ENCODE measurements at places on chromosomes 3 and 15.

- peak; percentile 14 for DNase-seq
These were observed 21.9 kb upstream of the MINAR1 start for GRCh38 chr15:79410237-79410636.

DNA sequence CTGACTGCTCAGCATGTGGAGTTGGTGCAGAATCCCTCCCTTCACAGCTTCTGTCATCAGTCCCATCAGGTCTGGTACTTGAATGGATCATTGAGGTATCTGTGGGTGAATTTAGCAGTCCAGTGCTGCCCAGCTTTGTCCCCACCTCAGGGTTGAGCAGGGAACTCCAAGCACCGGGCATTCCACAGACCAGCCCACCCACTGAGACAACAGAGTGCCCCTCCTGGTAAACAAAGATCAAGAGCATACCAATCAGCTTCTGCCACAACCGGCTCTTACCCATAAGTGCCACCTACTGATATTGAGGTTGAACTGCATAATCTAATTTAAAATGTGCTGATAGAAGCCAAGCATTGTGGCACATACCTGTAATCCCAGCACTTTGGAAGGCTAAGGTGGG is 57.1 kb upstream of the FXR1 start:
- DNase-seq, result peak; percentile 23

DNA sequence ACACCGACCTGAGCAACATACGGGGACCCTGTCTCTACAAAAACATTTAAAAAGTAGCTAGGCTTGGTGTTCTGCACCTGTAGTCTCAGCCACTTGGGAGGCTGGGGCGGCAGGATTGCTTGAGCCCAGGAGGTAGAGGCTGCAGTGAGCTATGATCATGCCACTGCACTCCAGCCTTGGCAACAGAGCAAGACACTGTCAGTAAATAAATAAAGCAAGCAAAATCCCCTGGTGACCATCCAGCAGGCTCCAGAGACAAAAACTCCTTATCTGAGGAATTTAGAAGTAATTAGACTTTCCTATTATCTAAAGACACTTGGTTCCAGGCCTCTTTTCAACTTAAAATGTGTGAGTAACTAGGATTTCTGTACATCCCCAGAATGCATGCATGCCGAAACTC is 29.5 kb upstream of the ZNF774 start:
- DNase-seq, result no peak

DNA sequence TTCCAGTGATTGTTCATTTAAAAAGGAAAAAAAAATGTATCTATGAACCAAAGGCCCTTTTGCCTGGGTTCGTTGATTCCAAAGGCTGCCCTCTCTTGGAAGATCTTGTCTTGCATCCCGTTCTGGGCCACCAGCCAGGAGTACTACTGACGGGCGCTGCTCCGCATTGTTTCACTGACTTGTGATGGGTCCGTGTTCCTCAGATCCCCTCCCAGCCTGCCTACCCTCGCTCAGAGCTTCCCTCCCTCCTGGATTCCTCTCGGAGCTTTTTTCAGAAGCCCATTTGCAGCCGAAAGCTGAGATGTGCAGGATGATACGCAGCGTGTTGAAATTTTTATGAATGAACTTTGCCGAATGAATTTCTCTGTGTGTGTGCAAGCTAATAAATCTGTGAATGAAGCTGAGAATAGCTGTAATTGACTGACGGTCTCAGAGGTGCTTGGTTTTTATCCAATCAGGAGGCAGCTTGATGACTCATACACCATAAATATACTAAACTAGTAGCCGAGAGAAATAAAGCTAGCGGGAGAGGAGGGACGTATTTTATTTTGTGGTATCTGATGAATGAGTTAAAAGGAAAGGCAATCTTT is at the start of gene SHC4:
SHC4 (minus strand) TSS at position 396 of the 590 bp plus-strand sequence. CDS start 904 bp downstream, outside the sequence.
- peak; percentile 93 for DNase-seq

GRCh38 chr15:56831467-56832005 is 86.9 kb upstream of the TCF12 start:
- DNase-seq, result no peak

GRCh38 chr3:174957081-174957480 is 97.9 kb downstream of the NAALADL2 start:
- no peak for DNase-seq

DNA sequence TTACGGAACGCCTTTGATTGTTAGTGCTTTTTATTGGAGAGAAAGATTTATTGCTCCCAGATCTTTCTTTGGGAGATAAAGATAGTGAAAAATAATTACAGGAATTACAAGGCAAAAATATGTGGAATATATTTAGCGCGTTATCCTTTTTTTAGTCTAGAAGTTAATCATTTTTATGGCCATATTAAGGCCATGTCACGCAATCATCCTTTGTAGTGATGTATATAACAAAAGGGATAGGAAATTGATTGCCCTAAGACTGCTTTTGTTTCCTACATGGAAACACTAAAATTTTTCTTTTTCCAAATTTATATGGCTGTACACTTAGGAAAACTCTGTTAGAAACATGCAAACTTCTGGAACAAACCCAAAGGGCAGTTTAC is 1.5 kb downstream of the TRPC1 start:
- DNase-seq, result no peak

- DNase-seq, result no peak
These were observed 396.1 kb downstream of the TUSC7 start for GRCh38 chr3:117105686-117106085.

GRCh38 chr15:63051156-63052066 is 8.9 kb downstream of the TPM1 start:
- peak; percentile 35 for DNase-seq

DNA sequence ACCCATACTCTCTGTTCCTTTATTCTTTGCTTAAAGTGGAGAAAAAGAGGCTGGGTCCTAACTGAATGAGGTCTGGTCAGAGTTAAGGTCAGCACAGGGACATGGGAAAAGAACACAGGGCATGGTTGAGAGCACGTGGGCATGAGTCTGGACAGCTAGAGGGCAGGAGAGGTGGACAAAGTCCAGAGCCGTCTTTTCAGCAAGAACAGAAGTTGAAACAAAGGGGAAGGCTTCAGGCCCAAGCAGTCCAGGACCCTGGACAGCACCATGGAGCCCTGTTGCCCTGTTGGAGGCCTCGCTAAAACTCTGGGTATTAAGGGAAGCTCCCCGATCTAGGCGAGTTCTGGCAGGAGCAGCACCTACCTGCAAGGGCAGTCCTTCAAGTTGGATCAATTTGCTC is 50.7 kb downstream of the XYLB start:
- DNase-seq, result peak; percentile 1

DNA sequence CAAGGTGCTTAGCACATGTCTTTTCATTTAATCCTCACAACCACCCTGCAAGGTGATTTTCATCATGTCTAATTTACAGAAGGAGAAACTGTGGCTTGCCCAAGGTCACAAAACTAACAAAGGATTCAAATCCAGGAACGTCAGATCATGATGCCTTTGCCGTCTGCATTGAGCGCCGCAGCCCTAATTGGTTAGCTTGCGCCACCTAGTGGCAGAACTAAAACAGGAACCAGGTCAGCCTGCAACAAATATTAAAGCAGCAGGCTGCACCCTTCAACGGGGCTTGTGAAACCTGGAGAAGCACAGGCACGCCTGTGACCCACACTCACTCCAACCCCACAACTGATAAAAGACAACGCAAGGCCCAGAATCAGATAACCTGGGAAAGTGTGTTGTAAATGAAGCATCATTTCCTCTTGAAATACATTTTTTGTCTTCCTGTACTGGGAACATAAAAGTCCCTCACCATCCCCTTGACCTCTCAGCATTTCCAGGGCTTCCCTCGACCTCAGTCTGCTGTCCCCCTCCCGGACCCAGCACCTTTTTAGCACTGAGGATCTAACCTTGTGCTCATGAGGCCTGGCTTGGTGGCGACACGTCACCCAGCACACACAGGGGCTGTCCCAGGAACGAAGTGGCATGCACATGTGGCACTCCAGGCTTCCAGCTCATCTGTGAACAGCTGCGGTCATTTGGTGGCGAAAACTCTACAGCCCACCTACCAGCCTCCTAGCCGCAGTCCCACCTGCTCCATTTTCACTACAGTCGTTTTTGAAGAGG is 17.3 kb downstream of the DPH3 start:
- DNase-seq, result peak; percentile 85

GRCh38 chr3:190252080-190252479 is 70.2 kb downstream of the CLDN1 start:
- DNase-seq, result peak; percentile 74

DNA sequence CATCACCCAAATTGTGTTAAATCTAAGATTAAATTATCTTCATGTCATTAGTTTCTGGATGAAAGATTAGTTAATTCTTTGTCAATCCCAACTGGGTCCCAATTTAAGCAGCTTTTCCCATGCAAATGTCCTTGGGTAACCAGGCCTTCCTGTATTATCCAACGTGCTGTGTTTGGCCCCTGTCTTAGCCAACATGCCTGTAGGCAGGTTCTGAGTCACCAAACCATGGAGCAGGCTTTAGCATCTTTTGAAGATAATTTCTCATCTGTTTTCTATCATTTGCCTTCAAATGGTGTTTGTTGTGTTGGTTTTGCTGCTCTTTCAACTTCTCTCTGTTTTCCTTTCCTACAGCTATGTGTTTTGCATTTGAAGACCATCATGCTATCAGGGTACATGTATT is 216.2 kb downstream of the ITPR1 start:
- DNase-seq, result no peak

- DNase-seq, result no peak
These were observed 872.3 kb downstream of the ROBO1 start for GRCh38 chr3:78895528-78895927.

DNA sequence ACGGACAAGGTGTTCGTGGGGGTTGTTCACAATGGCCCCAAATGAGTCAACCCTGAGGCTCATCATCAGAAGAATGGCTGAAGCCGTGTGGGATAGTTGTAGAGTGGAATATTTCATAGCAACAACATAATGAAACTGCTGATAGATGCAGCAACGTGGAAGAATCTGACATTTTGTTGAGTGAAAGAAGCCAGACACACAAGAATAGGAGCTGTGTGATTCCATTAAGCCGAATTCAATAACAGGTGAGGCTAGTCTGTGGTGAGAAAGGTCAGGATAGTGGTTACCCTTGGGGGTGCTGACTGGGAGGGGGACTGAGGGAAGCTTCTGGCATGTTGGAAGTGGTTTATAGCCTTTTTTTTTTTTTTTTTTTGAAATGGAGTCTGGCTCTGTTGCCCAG is 144.0 kb downstream of the SMAD6 start:
- DNase-seq, result no peak

- peak; percentile 35 for DNase-seq
These were observed 52.7 kb downstream of the RAD54L2 start for GRCh38 chr3:51591231-51591630.

DNA sequence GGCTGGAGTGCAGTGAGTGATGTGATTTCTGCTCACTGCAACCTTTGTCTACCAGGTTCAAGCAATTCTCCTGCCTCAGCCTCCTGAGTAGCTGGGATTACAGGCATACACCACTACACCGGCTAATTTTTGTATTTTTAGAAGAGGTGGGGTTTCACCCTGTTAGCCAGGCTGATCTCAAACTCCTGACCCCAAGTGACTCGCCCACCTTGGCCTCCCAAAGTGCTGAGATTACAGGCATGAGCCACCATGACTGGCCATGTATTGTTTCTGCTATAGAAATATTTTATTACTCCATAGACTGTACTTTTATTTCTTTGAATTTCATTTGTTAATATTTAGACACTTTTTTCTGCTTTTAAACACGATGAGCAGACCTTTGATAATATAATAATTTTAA is 60.4 kb downstream of the GTF2E1 start:
- DNase-seq, result no peak

DNA sequence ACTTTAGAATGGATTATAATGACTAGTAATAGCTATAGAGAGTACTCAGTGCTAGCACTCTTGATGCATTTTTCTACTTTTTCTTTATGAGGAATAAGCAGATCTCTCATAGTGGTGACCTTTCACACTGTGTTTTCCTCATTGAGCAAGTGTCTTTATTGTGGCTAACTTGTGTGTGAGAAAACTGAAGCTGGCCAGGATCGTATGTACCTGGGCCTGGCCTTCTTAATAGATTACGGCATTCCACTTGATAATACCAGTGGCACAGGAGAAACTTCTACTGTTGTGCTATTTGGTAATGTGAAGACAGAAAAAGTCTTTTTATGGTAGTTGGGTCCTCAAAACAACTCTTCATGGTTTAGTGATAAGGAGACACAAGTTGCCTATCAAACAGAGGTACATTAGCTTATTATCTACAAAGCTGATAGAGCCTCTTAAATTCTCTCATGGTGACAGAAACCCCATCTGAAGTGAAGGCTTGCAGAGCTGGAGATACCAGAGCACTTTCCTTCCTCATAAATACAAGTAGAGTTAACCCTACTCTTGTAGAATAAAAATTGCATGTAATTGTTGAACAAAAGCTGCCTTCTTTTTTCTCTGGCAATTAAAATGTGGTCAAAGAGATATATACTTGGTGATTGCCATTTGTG is 64.6 kb downstream of the LYSMD4 start:
- DNase-seq, result no peak

DNA sequence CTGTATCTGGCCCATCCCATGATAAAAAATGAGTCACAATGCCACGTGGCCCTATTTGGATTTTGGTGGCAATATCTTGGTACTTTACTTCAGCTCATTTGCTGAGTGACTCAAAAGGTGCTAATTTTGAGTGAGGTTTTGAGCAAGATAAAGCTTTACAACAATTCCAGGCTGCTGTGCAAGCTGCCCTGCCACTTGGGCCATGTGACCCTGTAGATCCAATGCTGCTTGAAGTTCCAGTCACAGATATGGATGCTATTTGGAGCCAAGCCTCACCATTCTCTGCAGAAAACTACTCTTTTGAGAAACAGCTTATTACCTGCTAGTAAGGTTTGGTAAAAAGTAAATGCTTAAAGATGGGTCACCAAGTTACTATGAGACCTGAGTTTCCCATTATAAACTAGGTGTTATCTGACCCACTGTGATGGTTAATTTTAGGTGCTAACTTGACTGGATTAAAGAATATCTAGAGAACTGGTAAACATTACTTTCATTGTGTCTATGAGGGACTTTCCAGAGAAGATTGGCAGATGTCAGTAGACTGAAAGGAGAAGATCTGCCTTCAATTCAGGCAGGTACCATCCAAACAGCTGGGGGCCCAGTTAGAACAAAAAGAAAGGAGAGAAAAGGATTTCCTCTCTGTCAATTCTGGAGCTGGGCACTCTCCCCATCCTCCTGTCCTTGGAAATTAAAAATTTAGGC is 1083.9 kb downstream of the DIPK2A start:
- DNase-seq, result no peak

DNA sequence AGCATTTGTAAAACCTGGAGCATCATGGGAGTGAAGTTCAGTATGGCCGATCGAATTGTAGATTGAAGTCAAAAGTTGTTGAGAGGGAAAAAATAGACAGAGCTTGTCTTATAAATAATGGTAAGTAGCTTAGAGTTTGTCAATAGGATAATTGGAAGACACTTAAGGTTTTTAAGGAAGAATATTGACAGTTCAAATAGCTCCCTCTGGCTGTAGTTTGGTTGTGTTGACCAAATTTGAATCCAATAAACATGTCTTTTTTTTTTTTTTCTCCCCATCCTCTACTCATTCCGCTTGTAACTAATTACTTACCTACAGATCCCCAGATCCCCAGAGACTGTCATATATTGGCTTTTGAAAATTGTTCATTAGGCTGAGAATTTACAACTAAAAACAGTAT is 677.0 kb downstream of the AGBL1 start:
- no peak for DNase-seq
